Effector CD4-positive, alpha-beta T cell (primary cell): ENCODE measurements at places on chromosomes 1 and 21.

GRCh38 chr1:245434280-245434679 lies 279.5 kb downstream of the KIF26B start:
- no peak for DNase-seq

DNA sequence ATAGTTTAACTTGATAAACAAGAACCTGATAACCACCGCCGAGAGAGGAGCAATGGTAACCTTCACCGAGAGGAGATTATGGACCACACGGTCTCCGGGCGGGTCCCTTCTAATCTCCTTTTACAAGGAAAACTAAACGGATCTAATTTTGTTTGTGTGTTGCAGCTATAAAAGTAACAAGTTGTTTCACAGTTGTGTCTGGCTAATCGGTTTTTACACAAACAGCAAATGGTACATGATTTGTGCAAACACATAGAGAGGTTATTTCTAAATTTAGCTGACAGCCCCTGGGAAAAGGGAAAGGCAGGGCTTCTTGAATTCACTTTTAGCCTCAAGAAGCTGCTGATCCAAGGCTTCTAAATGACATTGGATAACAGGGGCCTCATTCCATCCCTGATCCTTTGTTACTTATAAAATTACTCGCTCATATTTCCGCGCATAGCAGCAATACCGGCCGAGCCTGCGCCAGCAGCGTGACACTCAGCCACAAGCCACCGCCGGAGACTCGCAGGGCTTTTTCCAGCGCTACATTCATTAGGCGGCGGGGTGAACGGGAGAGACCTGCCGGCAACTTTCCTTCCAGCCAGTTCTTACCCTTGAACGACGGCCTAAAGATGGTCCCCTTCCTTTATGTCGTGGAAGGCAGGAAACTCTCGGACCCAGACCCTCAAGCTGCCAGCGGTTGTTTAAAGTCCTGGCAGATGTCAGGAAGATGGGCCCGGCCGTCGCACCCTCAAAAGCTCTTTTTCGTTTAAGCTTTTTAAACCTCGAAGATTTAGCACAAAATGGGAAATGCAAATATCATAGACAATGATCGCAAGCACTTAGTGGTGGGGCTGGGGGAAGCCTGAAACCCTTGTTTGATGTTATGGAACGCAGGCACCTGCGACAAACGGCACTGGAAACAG lies 4.4 kb downstream of the FOXD3 start:
- no peak for DNase-seq

GRCh38 chr1:17645068-17645911 lies 105.8 kb downstream of the ARHGEF10L start:
- no peak for DNase-seq

DNA sequence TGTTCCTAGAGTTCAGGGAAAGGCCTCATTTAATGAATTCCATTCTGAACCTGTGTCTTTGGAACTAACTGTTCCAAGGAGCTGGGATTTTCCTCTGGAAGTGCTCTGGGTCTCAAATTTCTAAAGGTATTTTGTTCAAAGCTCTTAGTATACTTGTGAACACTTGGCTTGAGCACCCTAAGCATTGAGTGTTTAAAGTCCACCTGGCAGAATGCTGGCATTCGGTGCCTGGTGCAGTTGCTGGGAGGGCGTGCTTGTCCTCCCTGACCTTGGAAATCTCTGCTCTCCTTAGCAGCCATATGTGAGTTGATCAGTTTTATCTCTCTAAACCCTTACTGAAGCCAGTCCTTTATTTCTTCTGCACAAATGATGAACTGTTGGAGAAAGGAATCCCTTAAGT lies 3.0 kb downstream of the MTARC2 start:
- no peak for DNase-seq

DNA sequence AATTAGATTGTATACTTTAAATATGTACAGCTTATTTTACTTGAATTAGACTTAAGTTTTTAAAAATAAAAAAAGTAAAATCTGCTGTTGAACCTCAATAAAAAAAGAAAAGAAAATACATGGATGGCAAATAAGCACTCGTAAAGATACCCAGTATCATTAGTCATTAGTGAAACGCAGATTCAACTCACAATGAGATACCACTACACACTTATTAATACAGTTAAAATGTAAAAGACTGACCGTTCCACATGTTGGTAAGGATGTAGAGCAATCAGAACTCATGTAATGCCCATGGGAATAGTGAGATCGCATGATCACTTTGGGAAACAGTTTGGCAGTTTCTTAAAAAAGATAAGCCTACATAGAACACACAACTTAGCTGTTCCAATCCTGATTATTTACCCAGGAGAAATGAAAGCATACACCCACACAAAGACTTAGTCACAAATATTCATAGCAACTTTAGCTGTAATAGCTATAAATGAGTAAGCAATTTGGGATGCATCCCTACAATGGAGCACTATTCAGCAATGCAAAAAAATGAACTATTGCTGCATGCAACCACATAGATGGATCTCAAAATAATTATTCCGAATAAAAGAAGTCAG lies 7.3 kb downstream of the SH2D1B start:
- no peak for DNase-seq

DNA sequence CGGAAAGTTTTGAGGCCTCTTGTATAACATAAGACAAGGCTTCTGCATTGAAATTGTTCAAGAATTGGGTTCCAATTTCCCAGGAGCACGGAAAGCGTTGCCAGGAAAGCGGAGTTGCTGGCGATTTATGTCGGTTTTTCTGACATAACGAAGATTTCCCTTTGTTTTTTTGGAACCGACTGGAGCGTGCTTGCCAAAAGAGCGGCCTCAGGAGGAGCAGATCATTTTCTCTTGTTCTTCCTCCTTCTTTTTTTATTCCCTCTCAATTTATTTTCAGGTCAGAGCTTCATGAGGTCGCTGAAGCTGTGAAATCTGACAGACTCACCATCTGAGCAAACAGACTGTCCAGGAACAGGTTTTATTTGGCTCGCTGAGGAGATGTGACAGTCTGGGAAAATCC lies 275.5 kb downstream of the CAMTA1 start:
- DNase-seq, result no peak

DNA sequence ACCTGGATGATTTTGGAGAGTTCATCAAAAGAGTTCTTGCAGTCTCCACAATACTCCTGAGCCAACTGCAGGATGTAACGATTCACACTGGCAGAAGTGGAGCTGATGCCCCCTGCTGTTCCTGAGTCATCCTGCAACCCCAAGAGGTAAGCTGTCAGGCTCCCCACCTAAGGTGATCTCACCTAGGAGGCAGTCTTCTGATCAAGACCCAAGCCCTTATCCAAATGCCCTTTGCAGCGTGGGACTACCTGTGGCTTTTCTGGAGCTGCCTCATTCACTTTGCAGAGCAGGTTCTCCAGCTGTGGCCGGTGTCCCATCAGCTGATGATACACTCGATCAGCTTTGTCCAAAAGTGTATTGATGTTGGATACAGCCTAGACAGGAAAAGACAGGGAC lies 96.4 kb downstream of the UBR4 start:
- no peak for DNase-seq

GRCh38 chr1:76037324-76037723 lies 37.2 kb upstream of the ST6GALNAC3 start:
- no peak for DNase-seq

DNA sequence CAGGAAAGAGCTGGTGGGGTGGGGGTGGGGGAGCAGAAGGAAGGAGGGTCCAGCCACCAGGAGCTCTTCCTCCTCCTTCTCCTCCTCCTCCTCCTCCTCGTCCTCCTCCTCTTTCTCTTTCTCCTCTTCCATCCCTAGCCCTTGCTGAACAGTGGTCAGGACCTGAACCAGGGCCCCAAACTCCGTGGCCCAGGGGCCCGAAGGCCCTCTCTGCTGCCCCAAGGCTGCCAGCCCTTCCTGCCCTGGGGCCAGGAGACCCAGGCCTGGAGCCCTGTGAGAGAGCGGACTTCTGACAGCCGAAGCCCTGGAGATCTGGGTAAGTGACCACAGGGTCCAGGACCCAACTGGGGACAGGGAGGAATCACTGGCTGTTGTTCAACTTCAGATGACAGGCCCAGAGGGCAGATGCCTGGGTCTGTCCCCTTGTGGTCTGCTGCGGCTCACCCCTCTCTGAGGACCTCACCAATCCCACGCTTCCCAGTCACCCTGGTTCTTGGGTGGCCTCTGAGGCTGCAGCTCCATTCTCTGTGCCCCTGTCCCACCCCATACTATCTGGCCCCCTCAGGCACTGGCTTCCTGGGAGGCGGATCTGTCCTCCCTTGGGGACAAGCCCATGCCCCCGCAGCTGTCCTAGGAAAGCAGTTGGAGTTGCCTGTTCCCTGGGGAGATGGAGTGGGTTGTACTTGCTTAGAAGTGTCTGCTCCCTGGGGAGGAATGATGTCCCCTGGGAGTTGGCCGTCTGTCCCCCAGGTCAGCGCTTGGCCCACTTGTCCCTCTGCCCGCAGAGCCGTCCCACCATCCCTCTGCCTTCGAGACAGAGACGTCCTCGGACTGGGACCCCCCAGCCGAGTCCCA lies 51.8 kb downstream of the VWA5B1 start:
- no peak for DNase-seq

GRCh38 chr1:53578358-53578757 lies 119.2 kb downstream of the DMRTB1 start:
- no peak for DNase-seq

DNA sequence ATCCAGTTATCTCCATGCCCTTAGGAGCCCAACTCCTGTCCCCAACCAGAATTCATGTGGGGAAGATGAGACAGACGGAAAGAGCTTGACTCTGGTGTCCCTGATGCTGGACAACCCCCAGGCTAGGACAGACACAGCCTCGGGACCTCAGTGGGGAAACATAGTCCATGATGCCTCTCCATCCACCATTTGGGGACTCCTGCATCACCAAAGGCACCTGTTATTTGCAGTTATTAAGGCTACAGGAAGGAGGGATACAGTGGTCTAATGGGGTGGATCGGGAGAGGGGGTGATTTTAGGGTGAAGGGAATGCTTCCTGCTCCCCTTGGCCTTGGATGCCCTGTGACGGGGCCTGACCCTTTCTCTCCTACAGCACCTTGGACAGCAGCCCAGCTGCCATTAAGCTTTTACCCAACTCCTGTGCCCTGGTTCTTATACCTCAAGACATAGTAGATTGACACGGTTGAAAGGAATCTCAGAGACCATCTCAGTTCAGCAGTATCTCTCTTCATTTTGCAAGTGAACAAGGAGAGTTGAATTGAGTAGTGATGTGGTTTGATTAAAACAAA lies 111.6 kb downstream of the MATN1 start:
- DNase-seq, result no peak

DNA sequence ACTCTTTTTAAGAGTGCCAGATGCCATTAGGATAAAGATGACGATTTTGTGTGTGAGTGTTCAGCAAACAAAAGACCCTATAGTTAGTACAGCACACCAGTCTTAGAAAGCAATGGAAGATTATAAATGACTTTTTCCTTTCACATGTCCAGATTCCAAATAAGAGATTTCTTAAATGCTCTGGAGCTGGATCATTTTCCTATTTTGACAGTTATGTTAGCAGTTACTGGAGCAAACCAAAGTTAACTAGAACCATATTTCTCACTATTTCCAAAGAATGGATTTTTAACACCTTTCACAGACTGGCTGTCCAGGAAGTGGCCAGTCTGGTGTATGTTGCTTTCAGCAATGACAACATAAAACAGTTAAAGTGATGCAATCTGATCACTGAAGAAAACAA lies 905.8 kb upstream of the ADGRL2 start:
- DNase-seq, result no peak

DNA sequence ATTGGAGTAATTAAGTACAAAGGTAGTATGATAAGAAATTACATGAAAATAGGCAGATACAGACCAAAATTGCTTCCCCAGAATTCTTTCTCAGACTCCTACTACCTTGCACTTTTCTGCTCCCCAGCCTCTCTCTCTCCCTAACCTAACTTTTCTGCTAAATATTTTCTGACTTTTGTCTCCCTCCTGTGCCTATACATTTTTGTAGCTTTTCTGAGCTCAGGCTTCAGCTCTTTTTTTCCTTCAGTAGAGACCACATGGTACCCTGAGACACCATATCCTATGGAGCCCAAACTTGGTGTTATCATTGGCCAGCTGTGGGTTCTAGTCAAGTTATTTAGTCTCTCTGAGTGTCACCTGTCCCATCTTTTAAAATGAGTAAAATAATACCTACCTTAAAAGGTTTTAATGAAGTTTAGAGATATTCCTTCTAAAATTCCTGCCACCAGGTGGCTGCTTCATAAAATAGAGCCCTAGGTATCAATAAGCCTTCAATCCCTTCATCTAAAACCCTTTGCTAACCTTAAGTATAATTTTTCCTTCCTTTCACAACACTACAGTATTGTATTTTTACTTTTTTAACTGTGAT lies 237.6 kb upstream of the DUSP10 start:
- no peak for DNase-seq

DNA sequence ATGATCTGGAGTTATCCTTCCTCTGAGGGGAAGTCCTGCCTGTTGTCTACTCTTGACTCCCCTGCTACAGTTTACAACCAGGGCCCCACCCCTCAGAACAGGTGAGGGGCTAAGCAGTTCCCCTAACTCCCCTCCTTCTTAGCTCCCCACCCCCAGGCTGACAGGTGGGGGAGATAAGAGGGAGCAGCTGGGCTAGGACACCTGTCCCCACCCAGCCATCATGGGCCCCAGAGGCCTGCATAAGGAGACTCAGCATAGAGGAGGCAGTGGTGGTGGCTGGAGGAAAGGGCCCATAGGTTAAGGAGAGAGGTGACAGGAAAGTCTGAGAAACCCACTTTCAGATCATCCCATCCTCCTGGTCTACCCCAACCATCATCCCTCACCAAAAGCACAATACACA lies 6.8 kb downstream of the MEF2D start:
- DNase-seq, result no peak

- DNase-seq, result peak; percentile 73
Measured at GRCh38 chr1:180502361-180503279, at the start of gene ACBD6. Gene ACBD6 (minus strand): TSS chr1:180502577. CDS start chr1:180502266, 311 bp downstream.

DNA sequence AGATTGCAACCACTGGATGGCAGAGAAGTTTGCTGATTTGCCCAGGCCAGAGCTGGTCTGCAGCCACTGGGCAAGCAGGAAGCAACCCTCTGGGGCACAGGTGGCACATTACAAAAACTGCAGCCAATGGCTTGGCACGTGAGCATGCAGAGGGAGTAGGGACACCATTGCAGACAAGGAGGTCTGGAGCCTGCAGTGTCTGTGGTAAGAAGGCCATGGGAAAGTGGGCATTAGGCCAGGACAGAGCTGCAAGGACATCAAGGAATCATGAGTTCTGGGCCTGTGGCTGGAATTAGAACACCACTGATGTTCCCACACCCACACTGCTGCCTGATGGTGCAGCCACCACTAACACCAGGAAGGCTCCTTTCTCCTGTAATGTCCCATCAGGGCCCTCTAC lies 113.0 kb downstream of the TSEN15 start:
- no peak for DNase-seq

- no peak for DNase-seq
Measured at GRCh38 chr21:40425981-40426380, 421.0 kb downstream of the DSCAM start.

- no peak for DNase-seq
Measured at GRCh38 chr21:25870084-25870483, 135.3 kb downstream of the GABPA start.
